Activated effector memory CD4-positive, alpha-beta T cell treated with anti-CD3 and anti-CD28 coated beads, Interleukin-2, amount 50 U/mL, for 16 hours (primary cell): ENCODE measurements at places on chromosomes 1 and 21.

DNA sequence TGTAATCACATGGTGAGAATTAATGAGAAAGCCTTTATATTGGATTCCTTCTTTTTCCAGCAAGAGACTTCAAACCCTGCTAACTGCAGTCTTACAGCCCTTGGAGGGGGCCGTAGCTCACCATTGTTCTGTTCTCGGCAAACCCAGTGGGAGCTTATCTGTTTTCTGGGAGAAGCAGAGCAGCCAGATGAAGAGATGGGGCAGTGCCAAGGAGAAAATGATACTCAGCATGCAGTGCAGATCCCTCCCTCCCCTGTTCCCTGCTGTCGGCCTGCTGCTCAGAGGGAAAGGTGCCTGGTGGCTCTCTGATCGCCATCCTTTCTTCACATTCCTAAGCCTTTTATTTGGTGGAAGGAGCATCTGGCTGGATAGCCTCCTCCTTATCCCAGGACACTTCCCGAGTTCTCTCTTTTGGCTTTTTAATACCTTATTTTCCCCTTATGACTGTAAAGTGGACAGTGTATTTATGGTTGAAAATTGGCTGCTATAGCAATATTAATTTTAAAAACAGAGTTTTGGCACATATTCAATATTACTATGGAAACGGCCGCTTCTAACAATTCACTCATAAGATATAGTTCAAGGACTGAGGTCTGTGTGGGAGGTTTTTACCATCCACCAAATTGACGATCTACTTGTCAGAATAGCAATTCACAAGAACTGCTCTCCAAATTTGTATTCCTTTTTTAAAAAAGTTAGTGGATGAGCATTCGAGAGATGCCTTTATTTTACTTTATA lies 203.4 kb downstream of the CRB1 start:
- DNase-seq, result no peak

GRCh38 chr1:167605576-167605975 lies 24.5 kb upstream of the RCSD1 start:
- DNase-seq, result no peak

GRCh38 chr1:27487966-27488884 lies 1.7 kb downstream of the WASF2 start:
- DNase-seq, result no peak

GRCh38 chr1:83760226-83761021 lies 238.5 kb downstream of the TTLL7 start:
- no peak for DNase-seq

- DNase-seq, result no peak
These were observed 312.7 kb upstream of the PROX1 start for GRCh38 chr1:213675043-213675442.
